Right atrium auricular region (tissue), 2 donors: ENCODE measurements at places on chromosomes 4 and X.

DNA sequence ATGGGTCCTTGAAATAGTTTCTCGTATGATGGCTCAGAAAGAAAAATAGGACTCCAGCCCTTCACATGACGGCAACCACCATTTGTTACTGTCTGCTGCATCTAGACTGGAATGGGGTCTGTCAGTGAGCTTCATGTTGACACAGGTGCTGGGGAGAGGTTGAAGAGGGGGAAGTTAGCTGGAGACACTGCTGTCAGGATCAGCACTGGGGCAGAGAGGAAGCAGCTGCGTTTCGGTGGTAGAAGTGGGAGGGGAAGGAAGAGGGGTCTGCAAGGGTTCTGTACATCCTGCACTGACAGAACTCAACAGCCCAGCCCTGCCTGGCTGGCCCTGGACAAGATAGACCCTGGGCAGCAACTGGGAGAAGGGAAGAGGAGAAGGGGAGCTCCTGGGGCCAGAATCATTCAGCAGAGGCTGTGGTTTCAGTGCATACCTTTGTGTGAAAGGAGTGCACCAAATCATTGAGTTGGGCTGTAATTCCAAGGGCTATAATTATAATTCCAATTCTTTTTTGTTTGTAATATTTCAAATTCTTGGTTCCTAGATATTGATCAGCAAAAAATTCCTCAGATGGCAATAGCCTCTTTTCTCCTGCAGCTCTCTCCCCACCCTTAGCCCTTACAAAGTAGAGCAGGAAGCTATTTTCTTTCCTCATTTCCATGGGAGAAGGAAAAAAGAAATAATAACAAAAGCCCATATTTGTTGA, 119.4 kb upstream of the C1GALT1C1 start:
- DNase-seq, result no peak

DNA sequence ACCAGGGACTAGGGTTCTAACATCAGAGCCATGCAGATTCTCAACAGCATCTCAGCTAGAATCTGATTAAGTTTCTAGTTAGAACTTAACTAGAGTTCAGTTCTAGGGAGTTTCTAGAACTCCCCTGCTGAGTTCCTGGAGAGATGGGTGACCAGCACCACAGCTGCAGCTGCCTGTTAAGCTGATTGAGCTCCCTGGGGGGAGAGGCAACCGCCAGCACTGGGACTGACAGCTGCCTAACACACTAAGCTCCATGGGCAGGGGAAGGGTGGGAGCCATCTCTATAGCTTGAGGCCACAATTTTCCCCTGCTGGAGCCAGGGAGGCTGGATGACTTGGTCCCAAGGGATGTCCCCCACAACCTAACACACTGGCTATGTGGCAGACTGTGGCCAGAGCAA, 84.2 kb downstream of the CHIC1 start:
- DNase-seq, result no peak

- no peak for DNase-seq
Observed at GRCh38 chr4:169438057-169438480, 167.3 kb upstream of the SH3RF1 start.

GRCh38 chr4:169051761-169052593, 41.9 kb upstream of the CBR4 start:
- no peak for DNase-seq

DNA sequence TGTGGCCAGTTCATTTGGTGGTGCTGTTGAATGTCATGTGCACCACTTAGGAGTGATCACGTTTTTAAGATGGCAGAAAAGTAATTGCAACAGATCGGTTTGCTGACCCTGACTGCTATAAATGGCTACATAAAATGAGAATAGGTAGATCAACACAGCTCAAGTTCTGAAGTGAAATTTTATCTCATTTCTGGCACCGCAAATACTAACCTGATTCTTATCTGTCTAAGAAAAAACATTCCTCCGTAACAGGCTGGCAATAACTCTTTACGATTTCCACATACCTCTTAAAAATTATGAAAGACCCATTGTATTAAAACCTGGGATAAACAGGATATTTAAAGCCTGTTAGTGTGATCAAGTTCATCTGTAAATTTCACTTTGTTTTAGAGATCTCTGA, 387.5 kb downstream of the PDGFC start:
- DNase-seq, result no peak

DNA sequence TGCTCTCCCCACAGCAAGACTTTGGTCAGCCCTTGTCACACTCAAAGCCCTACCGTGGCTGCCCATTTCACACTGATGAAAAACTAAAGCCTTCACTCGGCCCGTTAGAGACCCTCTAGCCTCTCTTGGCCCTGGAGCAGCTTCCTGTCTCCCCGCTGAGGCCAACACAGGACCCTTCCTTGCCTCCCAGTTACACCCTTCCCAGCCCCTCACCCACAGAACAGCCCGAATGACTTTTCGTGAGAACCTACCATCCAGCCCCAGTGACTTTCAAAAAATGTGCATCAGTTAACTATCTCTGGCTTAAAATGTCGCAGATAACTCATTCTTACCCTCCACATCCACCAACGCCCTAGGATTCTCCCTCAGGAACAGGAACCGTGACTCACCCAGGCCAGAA, 756 bp upstream of the TAF9B start:
- no peak for DNase-seq

DNA sequence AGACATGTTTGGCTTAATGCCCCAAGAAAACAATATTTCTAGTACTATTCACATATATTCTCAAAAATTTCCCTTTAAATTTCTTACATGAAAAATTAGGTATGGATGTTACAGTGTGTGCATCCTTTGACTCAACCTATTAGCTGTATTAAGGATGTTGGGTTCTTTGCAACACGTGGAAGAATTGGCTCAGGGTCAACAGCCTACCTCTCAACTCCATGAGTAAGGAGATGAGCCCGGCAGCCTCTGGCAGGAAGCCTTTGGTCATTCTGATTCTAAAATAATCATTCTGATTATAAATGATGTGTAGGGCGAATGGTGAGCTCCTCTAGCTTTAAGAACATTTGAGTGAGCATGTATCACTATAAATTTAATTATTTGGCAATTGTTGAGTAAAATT, 148.0 kb upstream of the WDFY3 start:
- DNase-seq, result no peak

DNA sequence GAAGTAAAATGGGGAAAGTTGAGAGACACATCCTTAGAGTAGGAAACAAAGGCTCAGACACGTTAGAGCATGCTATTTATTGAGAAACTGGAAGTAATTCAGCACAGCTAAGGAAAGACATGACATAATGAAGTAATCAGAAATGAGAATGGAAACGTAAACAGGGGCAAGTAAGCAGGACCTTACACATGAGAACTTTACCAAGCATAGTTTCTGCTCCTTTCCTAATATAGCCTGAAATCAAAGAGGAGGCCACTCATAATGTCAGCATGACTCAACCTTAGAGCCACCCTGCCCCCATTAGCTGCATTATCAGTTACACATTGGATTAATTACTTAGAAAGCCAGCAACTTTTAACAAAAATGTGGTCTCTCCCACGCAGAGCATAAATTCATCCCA, 558.3 kb upstream of the GRIA3 start:
- DNase-seq, result no peak

GRCh38 chr4:159269956-159270355, 167.1 kb downstream of the RAPGEF2 start:
- DNase-seq, result no peak

- no peak for DNase-seq
Observed at GRCh38 chr4:110705440-110705782, 82.5 kb upstream of the PITX2 start.

DNA sequence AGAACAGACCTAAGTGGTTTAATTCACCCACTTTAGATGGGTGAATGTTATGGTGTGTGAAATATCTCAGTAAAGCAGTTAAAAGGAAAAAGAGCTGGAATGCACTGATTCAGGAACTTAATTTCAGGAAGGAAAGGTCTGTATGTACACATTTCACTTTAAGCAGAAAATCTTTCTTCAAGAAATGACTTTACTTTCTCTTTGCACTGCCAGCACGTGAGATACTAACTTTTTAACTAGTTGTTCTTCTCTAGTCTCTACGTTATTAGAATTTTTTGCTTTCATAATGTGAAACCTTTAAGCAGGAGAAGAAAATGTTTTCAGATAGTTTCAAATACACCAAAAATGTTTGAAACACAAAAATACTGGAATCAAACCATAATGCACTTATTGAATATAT, 18.8 kb downstream of the C4orf46 start:
- no peak for DNase-seq

GRCh38 chrX:9535101-9535500, 70.2 kb downstream of the TBL1X start:
- DNase-seq, result no peak

DNA sequence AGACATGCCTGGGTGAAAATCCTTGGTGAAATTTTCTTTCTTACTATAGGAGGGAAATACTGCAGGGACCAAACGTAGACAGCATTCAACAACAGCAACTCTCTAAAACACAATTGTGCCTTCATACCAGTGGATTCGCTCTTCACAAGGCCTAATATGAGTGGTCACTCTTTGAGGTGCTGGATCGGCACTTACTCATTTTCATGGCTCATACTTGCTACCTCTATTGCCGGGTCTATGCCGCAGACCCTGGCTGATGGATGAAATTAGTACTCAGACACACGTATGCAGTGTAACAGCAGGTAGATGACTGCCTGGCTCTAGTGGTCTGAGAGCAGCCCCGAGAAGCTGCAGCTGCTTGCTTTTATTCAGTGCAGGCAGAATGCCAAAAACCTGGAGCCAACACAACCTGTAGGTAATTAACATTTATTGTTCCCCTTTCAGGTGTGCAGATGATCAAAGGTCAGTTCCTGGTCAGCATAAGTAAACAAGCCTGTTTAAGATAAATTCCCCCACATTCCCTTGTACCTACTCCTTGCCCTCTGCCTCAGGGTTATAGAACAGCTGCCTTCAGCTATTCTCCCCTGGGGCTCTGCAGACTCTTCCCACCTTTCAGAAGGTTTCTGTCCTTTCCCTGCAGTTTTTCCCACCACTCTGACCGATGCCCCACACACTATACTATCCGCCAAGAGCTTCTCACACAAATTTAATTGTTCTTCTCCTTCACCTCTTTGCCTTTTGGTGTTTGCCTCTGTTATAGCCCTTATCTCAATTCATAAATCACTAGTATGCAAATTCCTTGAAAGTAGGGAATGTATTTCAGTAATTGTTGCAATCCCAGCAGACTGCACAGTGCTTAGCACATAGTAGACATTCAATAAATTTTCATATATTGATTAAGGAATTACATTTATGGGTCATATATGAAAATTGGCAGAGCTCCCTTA, 210.0 kb downstream of the SPANXN3 start:
- DNase-seq, result no peak

DNA sequence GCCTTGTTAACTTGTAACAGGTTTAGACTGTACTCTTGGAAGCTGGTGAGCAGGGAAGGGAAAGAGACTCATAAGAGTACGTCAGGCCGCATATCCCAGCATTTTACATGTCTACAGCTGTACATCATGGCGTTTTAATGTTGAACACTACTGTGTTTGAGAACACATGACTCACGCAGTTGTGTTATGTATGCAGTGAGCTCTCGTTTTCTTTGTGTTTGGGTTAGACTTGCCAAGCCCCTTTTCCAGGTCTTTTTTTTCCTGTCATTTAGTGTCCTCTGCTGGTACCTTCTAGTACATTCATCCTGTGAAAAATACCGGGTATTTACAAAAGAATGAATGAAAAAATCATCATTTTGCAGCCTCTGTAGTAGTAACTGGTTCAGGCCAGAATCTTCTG, 35.3 kb downstream of the SMS start:
- no peak for DNase-seq

- no peak for DNase-seq
Observed at GRCh38 chrX:117895418-117895817, 221.2 kb downstream of the KLHL13 start.

- no peak for DNase-seq
Observed at GRCh38 chr4:47160095-47160494, 128.7 kb downstream of the GABRB1 start.

GRCh38 chr4:55617587-55618197, 18.4 kb downstream of the NMU start:
- DNase-seq, result no peak

DNA sequence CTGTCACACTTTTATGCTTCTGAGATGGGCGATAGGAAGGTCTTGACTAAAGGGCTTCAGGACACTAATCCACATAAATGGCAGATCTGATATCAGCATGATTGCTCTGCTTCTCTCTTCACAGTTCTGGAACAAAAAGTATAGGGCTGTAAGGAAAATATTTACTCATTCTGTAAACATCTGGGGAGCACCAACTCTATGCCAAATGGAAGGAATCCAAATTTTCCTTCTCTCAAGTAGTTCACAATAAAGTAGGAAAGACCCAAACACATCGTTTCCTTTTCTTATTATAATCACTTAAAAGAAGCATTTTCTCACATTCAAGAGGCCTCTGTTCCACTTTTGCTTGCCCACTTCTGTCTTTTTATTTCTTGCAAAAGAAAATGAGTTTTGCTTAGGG, 45.9 kb upstream of the F9 start:
- no peak for DNase-seq

- DNase-seq, result no peak
Observed at GRCh38 chr4:96073461-96073860, 233.6 kb downstream of the PDHA2 start.

DNA sequence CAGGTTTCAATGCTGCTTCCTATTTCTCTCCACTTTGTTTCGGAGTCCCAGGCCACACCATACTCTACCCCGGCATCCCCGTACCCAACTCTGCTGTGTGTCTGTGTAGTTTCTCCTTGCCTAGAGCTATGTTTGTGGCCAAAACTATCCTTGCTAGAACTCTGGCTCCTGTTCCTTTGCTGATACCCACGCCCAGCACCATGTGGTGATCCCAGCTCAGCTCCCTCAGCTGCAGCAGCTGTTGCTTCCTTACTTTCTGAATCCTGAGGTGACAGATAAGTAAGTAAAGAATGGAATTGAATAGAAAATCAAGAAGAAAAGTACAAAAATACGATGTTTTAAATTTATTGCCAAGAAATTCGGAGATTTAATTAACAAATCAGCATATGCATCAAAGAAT, 55.8 kb downstream of the CASP3 start:
- DNase-seq, result no peak

- no peak for DNase-seq
Observed at GRCh38 chrX:18946157-18946556, 37.8 kb downstream of the PHKA2 start.

- DNase-seq, result no peak
Observed at GRCh38 chr4:174105202-174105601, 178.3 kb downstream of the FBXO8 start.

DNA sequence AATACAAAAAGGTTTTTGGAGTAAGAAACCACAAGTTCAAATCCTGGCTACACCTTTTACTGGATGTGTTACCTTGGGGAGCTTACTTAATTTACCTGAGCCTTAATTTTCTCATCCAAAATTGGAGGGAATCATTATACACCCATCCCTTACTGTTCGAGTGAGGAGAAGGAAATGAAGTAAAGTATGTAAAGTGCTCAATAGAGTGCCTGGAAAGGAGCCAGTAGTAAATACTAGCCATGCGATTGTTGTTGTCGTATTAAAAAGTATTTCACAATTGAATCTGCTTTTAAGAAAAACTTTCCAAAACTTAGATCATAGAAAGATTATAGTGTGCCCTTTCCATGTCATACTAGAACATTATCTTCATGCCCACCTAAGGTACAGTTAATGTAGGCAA, 124.5 kb downstream of the ATXN3L start:
- DNase-seq, result no peak

GRCh38 chrX:65677954-65678469, 10.6 kb downstream of the MSN start:
- DNase-seq, result peak; percentile 71

- DNase-seq, result no peak
Observed at GRCh38 chrX:80388206-80388605, 32.0 kb upstream of the TENT5D start.

- no peak for DNase-seq
Observed at GRCh38 chr4:140281828-140282552, 91.5 kb upstream of the SCOC start.

GRCh38 chrX:106917830-106918500, 2.2 kb upstream of the CLDN2 start:
- DNase-seq, result no peak
